Ecto neural progenitor cell (in vitro differentiated cells): ENCODE measurements at places on chromosomes 2 and 18.

- no peak for DNase-seq
Measured at GRCh38 chr2:110853516-110853915, 121.1 kb downstream of the ACOXL start.

DNA sequence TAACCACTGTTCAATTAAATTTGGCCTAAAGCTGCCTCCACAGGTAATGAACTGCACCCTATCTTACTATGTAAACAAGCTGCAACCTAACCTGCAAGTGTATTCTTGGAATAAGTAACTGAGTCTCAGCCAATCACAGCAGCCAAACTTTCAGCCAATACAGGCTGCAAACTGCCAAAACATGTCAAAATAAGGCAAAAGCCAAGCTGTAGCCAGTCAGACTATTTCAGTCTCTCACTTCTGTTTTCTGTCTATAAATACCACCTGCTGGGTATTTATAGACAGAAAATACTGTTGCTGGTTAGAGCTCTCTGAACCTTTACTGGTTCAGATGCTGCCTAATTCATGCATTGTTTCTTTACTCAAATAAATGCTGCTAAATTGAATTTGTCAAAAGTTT, 14.3 kb downstream of the C2orf76 start:
- no peak for DNase-seq

GRCh38 chr2:216049452-216049851, 32.2 kb downstream of the PECR start:
- no peak for DNase-seq

DNA sequence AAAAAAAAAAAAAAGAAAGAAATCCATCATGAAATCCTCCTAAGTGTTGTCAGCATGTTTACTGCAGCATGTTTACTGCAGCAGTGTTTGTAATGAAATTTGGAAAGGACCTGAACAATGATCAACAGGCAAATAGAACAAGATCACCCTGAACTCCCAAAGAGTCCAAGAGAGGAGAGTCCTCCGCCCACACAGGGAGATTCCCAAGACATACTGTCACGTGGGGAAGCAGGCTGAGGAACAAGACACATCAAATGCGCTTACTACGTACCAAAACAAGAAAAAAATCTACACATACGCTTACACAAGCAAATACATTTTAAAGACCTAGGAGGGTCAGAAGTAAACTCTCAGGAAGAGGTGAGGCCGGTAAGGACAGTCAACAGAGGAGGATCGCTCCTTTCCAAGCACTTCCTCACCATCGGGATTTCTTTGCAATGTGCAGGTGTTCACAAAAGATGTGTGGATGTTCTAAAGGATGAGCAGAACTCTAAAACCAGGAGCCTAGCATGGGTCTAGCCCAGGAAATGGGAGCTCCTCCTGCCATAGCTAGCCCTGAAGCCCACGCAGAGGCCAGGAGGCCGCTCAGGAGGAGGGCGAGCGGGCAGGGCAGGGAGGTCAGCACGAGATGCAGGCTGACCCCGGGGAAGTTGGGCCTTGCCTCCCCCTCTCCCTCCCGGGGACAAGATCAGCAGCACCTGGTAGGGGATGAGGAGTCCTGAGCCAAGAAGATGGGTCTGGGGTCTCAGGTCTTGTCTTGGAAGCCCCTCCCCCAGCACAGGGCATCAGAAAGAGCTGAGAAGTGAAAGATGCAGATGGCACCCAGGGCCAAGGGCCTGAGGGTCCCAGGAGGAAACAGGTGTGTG, 66.4 kb downstream of the ZNF516 start:
- DNase-seq, result no peak

DNA sequence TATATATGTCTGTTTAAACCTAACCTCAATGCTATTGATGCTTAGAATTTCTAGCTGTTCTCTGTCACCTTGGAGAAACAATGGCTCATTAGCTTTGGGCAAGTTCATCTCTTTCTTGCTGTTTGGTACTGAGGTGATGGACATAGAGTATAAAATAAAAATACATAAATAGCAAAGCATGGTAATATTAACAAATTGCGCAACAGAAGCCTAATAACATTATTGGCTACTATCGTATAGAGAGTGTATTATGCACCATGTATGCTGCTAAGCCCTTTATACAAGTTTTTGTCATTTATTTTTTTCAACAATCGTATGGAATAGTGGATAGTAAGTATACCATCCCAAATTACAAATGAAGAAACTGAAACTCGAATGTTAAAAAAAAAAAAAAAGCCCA, 100.1 kb downstream of the ICOS start:
- no peak for DNase-seq
